Hematopoietic multipotent progenitor cell treated with erythropoietin and hydrocortisone succinate and interleukin-3 and kit ligand, for 4 days (in vitro differentiated cells): ENCODE measurements at places on chromosomes 6 and 20.

DNA sequence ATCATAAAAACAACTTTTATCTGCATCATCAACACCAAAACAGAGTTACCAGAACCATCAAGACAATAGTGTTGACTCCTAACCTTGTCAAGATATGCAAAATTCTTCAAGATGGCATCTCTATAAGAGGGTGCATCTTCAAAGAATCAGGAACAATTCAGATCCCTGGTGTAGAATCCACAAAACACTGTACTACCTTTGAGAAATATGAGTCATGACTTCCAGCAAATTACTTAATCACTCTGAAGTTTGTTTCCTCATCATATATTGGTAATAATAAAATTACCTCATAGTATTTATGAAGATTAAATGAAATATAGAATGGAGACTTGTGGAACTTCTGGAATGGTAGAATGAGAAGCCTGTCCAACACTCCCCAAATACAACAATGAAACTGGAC lies 221.3 kb upstream of the SUPT3H start:
- DNase-seq = no peak

DNA sequence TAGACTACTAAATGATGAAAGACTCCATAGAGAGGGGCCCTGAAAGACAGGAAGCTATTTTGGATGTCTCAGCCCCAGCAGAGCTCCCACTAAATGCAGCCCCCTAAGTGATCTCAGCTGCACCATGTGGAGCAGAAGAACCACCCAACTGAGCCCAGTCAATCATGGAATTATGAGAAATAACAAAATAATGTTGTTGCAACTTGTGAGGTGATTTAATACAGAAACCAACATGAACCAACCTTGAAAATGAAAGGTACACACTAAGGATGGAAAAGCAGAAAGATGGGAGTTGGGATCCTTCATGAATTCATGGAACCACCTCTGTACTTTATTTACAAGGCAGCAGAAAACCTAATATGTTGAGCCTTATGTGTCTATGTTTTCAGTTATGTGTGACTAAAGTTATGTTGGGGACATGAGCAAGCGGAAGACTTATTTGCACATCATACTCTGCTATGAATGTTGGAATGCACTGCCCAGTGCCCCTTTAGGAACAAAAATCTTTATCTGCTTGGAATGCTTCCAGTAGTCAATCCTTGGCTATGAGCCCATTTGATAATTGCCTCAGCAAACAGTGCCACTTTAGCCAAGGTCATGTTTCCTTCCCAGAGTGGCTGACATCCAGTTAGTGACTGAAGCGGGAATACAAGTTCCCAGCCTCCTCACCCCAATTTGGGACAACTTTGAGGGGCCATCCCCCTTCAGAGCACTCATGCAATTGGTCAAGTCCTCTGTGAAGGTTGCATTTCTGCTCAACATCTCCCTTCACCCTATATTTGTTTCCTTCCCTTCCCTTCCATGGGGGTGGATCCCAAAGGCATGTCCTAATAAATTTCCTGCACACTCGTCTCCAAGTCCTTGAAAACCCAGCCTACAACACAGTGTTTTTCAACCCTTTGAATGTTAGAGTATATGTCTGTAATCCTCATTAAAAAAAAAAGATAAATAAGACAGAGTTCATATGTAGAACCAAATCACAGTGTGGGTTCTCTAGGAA lies 18.4 kb downstream of the TP53RK start:
- no peak for DNase-seq

- no peak for DNase-seq
Observed at GRCh38 chr20:3908667-3909066, 19.5 kb downstream of the PANK2 start.

GRCh38 chr6:125233202-125233601 lies 68.6 kb downstream of the HDDC2 start:
- DNase-seq = no peak

DNA sequence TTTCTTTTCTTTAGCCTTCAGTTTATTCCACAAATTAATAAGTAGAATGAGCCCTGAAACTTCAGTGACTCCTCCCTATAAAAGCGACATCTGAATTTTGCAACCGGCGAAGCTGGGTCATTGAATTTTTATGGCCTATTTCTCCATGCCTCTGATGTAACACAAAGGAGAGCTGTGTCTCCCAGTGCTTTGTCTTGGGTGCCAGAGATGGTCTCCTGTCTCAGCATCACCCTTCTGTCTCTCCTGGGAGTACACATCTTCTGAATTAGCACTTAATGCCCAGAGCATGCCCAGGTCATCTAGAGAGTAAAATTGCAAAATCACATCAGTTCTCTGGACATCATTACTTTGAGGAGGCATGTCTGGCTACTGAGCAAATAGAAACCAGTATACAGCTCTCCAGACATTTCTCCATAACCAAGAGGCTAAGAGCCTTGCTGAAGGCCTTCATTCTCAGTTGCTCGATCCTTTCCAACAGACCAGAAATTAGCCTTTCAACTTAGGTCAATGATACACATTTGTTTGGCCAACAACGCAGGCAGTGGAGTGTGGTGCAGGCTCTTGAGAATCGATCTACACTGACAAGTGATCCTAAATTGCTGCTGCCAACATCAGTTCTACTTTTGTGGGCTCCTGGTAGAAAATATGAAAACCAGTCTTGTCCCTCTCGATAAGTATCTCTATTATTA lies 176.0 kb upstream of the FOXQ1 start:
- DNase-seq = no peak

DNA sequence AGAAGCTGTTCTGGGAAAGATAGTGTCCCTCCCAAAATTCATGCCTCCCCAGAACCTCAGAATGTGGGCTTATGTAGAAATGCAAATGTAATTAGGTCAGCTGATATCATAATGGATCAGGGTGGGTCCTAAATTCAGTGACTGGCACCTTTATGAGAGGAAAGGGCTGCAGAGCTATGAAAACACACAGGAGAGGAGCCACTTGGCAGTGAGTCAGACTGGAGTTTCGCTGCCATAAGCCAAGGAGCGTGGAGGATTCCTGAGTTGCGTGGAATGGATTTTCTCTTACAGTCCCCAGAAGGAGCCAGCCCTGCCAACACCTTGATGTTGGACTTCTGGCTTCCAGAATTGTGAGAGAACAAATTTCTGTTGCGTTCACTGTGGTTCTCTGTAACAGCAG lies 249.8 kb upstream of the PMEPA1 start:
- no peak for DNase-seq

- peak; percentile 14 for DNase-seq
Observed at GRCh38 chr6:111973118-111973761, 80.7 kb upstream of the CCN6 start.

- no peak for DNase-seq
Observed at GRCh38 chr20:54468082-54468481, 7.3 kb upstream of the DOK5 start.

- no peak for DNase-seq
Observed at GRCh38 chr6:105821777-105822176, 264.4 kb upstream of the PRDM1 start.

DNA sequence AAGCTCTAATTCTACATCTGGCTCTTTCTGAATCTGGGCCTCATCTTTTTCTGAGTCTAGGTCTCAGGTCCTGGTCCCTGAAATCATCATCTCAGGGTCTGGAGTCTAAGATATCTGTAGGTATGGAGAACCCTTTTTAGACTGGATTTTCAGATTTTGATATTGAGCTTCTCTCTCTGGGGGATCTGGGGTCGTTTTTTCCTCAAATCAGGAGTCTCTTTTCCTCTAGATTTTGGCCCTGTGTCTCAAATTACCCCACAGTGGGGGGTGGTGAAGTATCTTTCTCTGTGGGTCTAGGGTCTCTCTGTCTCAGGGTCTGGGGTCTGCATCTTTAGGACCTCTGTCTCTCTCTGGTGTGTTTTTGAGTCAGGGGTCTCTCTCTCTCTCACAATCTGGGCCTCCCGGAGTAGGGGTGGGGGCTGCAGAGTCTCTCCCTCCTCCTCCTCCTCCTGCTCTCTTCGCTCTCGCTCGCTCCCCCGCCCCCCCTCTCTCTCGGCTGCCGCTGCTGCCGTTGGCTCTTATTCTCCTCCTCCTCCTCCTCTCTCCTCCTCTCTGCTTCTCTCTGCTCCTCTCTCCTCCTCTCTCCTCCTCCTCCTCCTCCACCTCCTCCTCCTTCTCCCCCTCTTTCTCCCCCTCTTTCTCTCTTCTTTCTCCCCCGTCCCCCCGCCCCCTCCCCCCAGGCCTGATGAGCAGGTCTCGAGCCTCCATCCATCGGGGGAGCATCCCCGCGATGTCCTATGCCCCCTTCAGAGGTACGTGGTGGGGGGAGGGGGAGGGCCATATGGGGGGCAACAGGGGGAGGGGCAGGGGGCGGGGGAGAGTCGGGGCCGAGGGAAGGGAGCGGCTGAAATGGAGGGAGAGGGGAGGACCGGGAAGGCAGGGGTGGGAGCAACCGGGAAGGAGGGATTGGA lies at the start of gene SYNGAP1:
Gene SYNGAP1 (plus strand): TSS at position 486 of the 911 bp plus-strand sequence. CDS start 200 bp downstream, at position 686.
- peak; percentile 77 for DNase-seq

- no peak for DNase-seq
Observed at GRCh38 chr20:49397525-49397924, 84.9 kb downstream of the KCNB1 start.

DNA sequence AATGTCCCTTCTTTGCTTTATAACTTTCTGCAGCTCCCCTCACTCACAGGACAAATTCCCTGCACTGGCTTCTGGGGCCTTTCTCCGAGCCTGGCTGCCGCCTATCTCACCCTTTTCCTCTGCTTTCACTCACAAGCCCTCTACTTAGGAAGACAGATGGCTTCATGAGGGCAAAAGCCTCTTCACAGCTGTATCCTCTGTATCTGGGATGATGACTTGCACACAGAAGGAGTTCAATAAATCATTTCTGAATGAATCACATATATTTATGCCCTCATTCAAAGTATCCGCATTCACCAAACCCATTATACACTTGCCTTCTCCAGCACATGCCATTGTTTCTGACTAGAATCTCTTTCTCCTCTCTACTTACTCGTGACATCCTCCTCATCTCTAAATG lies 159.0 kb upstream of the RIPOR2 start:
- DNase-seq = peak; percentile 25

DNA sequence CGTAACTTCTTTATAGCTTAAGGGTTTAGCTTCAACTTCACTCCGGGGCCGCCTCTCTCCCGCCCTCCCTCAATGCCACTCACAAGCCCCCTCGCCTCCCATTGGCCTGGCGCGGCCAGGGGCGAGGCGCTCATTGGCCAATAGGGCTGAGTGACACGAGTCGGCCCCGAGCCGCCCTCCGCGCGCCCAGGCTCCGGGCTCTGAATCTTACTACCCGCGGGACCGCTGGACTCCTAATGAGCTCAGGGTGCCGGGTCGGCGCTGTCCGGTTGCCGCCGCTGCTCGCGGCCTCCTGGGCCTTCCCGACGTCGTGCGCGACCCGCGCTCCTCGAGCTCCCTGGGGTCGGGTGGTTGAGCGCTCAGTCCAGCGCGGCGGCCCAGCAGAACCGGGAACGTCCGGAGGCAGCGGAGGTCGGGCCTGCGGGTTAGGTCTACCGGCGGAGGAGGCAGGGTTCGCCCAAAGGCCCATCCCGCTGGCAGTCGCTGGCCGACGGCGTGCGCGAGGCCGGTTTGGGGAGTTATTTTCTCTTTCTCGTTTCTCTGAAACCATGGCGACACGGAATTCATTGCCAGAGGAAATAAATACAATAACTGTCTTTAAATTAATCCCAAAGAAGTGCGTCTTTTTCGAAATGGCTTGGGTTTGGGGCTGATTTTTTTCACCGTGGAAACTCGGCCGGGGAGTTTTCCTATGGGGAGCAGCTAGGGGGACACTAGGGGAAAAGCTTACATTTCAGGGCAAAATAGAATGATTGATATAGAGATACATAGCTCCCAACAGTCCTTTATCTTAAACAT lies at the start of gene SIM1:
Gene SIM1 (minus strand): TSS at position 19 of the 798 bp plus-strand sequence. CDS start 1,453 bp downstream, outside the sequence.
- DNase-seq = peak; percentile 64

- DNase-seq = no peak
Observed at GRCh38 chr20:2687514-2687913, 5.1 kb upstream of the EBF4 start.

GRCh38 chr6:154479771-154480639 lies 30.5 kb downstream of the CNKSR3 start:
- no peak for DNase-seq

DNA sequence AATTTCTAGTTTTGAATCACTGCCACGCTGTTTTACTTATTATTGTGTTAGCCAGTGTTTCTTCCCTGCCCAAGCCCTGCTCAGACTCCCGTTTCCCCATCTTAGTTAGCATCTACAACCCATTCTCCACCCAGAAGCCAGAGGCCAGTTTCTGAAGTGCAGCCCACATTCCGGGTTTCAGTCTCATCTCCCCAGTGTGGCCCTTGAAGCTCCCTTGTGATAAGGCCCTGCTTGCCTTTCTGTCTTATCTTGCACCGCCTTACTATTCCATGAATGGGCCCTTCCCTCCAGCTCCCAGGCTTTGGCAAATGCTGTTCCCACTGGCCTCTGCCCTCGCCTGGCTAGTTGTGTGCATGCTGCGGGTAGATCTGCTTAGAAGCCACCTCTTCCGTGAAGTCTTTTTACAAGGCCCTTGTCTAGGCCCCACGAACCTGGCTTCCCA lies 41.1 kb downstream of the TOX2 start:
- no peak for DNase-seq

DNA sequence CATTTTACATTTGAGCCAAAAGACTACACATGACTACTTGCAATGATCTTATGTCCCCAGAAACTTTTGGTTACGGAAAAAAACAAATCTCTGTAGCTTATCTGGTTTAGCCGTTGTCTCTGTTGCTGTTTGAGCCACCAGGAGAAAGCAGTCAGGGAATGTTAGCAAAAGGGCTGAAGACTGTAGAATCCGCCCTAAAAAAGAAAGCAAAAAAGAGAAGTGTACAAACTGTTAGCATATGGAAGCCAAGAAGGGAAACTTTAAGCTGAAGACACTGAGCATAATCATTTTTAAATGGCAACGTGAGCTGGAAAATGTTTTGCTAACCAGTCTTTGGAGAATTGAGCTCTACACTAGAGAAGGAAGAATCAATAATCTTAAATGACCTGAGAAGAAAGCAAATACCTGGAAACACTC lies 69.9 kb upstream of the MYLIP start:
- no peak for DNase-seq

- DNase-seq = peak; percentile 49
Observed at GRCh38 chr20:64037498-64038213, 1.7 kb downstream of the C20orf204 start.

GRCh38 chr6:163008626-163009025 lies 280.9 kb downstream of the PACRG start:
- DNase-seq = no peak

DNA sequence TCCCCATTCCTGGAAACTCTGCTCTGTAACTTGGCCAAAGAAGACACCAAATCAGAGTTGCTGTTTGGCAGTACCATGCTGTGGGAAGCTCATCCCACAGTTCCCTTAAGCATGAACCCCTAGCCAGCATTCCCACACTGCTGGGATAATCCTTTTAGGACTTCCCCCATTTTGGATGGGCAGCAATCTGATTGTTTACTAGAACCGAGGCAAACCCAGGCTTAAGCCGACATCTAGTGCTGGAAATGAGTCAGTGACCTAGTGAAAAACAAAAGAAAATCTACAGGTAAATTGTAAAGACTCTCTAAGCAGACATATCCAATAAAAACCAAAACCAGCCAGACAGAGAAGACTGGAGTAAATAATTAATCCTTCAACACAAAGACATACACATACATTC lies 5.2 kb downstream of the DNAH8 start:
- DNase-seq = no peak

GRCh38 chr6:55174211-55175026 lies at the start of gene HCRTR2:
TSS of gene HCRTR2 (plus strand) at chr6:55174515. CDS start at chr6:55174588, 73 bp downstream.
- DNase-seq = peak; percentile 3
